ENCODE measurements at places on chromosomes 7 and 10.

DNA sequence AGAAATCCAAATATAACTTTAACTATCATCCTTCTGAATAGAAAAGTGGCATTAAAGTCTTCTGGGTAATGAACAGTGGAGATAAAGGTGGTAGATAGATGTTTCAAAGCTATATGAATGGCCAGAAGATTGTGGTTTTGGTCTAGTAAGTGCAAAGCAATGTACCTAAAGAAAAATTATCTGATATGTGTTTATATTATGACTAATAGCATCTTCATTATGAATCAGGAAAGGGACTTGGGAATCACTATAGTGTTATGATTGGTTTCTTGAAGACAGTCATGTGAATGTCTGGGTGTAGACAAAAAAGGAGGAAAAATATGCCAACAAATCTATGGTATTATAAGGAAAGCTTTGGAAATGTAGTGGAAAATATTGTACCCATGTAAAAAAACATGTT is 3.0 kb downstream of the ZNF518A start:
- DNase-seq, result peak; percentile 12

DNA sequence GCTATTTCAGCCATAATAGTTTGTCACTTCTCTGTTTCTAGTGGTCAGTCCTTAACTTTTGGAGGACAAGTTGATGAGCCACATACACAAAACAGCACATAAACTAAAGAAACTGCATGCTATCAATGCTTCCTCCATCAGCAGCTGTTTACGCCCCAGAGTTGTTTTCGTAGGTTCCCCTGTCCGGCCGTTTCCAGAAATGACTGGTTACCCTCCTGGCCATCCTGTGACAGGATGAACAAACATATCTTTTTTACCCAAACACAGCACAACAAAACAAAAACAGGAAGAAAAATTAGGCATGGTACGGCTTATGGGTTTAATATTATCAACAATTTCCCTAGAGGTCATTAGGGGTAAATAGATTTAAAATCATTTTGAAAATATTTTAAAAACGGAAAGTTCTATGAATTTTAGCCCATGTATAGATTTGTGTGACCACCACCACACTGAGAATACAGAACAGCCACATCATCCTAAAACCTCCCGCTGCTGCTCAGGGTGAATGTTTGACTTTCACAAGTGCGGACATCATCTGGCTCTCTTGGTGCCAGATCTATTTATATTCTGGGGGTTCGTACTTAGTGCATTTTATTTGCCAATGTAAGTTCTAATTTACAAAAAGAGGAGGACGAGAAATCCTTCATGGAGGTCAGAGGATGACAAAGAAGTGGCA is 74.8 kb downstream of the HIPK2 start:
- DNase-seq, result no peak

DNA sequence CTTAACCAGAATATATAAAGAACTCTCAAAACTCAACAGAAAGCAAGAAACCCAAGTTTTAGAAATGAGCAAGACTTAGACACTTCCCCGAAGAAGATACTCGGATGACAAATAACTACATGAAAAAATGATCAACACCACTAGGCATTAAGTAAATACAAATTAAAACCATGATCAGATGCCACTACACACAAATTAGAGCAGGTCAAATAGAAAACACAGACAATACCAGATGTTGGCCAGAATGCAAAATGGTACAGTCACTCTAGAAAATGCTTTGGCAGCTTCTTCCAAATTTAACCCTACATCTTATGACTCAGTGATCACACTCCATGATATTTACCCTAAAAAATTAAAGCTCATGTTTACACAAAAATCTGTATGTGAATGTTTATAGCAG is 18.4 kb downstream of the TMEM176A start:
- no peak for DNase-seq

DNA sequence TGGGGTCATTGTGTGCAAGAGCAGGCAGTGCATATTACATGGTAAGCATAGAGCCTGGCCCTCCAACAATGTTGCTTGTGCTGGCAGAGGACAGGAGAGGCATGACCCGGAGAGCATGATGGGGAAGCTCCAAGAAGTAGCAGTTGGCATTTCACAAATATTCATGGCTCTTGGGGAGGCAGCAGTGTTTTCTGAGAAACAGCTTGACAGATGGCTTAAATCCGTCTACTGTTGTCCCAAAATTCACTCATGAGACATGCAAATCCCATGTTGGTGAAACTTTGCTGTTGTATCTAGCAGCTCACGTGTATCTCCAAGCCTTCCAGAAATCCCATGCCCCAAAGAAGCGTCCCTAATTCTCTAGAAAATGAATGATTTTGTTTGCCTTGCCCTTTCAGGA is 487.0 kb downstream of the SORCS3 start:
- no peak for DNase-seq

- DNase-seq, result no peak
Observed at GRCh38 chr7:66055321-66055956, 20.2 kb upstream of the ASL start.

GRCh38 chr7:55381189-55381588 is 16.1 kb downstream of the LANCL2 start:
- DNase-seq, result no peak

GRCh38 chr7:14324767-14325166 is 335.3 kb upstream of the ETV1 start:
- DNase-seq, result no peak

DNA sequence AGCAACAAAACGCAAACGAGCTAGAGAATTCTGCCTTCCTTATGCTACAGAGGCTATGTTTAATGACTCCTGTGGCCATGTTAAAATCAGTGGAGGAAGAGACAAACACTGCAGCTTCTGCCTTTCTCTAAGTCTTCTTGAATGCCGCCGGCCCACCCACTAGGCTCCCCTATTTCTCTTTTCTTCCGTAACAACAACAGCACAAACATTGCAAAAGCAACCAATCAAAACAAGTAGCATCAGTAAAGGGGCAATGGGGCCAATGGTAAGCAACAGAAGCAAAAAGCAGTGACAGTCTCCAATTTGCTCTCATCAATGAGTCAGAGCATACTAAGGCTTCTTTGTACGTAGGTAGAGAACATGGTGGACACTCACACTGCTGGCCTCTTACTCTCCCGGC is 26.8 kb downstream of the DNAJC1 start:
- no peak for DNase-seq

DNA sequence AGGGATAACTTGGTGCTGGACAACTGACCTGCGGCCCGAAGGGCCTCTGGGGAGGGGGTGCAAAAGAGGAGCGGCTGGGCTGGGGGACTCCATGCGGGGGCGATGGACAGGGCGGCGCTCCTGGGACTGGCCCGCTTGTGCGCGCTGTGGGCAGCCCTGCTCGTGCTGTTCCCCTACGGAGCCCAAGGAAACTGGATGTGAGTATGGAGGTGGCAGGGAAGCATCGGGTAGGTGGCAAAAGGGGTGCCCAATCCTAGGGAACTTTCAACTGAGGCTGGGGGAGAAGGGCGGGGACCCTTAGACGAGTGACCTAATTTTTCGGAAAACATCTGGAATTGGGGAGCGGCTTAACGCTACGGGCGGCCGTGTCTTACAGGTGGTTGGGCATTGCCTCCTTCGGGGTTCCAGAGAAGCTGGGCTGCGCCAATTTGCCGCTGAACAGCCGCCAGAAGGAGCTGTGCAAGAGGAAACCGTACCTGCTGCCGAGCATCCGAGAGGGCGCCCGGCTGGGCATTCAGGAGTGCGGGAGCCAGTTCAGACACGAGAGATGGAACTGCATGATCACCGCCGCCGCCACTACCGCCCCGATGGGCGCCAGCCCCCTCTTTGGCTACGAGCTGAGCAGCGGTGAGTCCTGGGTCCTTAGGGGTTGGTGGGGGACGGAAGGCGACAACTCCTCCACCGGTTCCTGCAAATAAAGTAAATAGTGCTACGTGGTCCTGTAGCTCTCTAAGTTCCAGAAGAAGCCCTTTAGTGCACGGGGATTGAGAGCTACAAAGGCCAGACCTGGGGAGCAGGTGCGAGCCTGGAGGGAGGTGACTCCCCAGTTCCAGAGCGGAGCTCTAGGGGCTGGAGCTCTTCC is 622 bp downstream of the WNT16 start:
- no peak for DNase-seq

DNA sequence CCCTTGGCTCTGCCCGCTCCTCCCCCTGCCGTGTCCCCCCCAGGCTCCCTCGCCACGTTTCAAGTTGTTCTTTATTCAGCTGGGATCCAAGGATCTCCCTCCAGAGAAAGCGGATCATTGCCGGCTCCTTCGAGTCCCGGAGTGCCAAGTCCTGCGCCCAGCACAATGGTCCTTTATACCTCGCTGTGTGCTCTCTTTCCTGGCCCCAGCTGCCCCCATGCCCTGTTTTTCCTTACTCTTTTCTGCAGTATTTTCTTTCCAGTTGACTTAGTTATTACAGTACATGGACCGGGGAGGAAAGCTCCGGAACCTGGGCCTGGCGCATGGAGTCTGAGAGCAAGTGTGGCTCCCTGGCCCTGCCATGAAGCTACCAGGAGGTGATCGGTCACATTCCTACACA is 88.1 kb upstream of the KMT2C start:
- no peak for DNase-seq

- no peak for DNase-seq
Observed at GRCh38 chr10:123621916-123622315, 44.2 kb upstream of the GPR26 start.

- no peak for DNase-seq
Observed at GRCh38 chr7:140230516-140230860, 53.7 kb upstream of the KDM7A start.

DNA sequence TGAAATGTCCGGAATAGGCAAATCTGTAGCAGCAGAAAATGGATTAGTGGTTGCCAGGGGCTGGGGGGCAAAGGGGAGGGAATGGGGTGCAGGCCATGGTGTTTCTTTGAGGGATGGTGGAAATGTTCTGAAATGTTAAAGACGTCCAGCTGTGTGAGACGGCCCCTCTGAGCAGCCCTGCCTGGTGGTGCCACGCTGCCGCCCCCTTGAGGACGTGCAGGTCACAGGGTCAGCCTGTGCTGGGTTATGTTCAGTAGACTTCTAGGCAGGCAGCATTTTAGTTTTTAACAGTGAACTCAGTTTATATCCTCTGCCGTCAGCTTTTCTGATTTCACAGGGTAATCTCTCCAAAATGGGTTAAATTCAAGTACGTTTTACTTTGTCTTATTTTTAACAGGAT is 9.4 kb downstream of the NUB1 start:
- no peak for DNase-seq

DNA sequence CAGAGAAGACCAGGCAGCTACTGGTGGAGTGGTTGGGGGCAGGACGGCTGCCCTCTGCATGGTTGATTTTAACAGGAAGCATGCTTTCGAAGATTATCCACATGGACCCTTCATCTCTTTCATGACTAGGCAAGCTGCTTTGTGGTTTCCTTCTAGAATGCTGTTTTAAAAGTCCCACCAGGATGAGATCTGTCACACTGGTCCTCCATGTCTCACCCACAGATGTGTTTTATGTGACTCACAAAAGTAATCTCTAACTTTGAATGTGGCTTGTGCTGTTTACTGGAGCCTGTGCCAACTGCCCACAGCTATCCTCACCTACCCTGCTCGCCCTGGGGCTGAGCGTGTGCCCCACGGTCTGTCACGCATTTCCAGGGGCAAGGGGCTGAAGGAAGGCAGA is 188.8 kb downstream of the GFRA1 start:
- DNase-seq, result no peak

- no peak for DNase-seq
Observed at GRCh38 chr10:124470544-124471434, 9.2 kb downstream of the LHPP start.

GRCh38 chr7:138838166-138838565 is 40.2 kb upstream of the ATP6V0A4 start:
- no peak for DNase-seq

DNA sequence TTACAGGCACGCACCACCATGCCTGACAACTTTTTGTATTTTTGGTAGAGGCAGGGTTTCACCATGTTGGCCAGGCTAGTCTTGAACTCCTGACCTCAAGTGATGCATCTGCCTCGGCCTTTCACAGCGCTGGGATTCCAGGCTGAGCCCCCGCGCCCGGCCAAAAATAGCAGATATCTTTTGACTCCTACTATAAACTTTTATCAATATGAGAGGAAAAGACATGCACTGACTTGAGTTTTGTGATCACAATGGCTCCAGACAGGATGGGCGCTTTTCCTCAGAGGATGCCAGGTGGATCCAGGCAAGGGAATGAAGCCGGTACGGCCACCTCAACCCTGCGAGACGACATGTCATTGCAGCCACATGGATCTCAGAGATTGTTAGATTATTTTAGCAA is 123.9 kb downstream of the DNAJB6 start:
- DNase-seq, result no peak

- DNase-seq, result no peak
Observed at GRCh38 chr7:92729172-92729571, 107.2 kb downstream of the CDK6 start.

- peak; percentile 77 for DNase-seq
Observed at GRCh38 chr10:50624866-50625501, 1.2 kb upstream of the SGMS1 start.

GRCh38 chr10:67115972-67116371 is 190.1 kb downstream of the LRRTM3 start:
- DNase-seq, result peak; percentile 58

- DNase-seq, result no peak
Observed at GRCh38 chr10:130772676-130773075, 538.8 kb downstream of the TCERG1L start.

DNA sequence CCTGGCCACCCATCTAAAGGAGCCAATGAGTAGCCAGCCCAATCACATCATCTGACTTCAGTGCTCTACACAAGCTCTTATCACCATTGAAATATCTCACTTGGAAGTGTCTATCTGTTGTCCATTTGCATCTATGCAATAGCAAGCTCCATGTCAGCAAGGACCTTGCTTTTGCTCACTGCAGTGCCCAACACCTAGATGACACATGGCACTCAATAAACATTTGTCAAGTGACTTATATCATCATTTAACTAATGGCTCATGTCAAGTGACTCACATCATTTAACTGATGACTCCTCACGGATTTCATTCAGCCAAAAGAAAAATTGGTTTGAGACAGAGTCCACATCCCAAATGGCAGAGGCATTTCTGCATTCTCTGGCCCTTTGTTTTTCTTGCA is 92.9 kb upstream of the ADAM12 start:
- no peak for DNase-seq
